T-cell (primary cell): ENCODE measurements at places on chromosomes 4 and X. TPM values are rescaled to one million over a fixed set of nuclear protein-coding genes. Genes with fewer than 3 reads are reported as not detected.

DNA sequence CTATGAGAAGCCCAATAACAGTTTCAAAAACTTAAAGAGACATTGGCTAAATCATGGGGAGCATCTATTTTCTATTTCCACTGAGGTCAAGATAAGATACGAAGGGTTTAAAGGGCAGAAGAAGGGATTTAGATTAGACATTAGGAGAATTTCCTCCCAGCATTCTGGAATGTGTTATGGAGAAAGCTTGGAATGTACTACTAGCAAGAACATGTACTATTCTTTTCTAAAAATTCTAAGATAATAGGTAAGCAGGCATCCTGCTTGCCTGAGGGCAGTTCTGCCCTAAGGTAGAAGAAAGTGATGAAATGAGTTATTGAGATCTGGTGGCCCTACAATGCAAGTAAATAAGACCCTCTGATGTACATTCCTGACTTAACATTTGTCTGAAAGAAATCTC lies 279.2 kb downstream of the NR3C2 start:
- DNase-seq, result no peak

- no peak for DNase-seq
Observed at GRCh38 chrX:119325456-119325855, 73.7 kb upstream of the SLC25A43 start.

DNA sequence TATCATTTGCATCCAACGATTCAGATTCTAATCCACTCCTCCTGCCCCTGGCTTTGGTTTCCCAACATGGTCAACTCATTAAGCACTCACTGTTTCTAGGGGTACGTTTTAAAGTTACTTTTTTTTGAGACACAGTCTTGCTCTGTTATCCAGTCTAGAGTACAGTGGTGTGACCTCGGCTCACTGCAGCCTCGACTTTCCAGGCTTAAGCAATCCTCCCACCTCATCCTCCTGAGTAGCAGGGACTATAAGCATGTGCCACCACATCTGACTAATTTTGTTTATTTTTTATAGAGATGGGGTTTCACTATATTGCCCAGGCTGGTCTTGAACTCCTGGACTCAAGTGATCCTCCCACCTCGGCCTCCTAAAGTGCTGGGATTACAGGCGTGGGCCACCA lies 48.9 kb downstream of the TMEM156 start:
- DNase-seq, result no peak

GRCh38 chr4:11440481-11441193 lies 11.9 kb upstream of the HS3ST1 start:
- DNase-seq, result no peak

The FSTL5 gene
- not detected for total RNA-seq

The AVPR2 gene
- total RNA-seq, result not detected

The WAS gene
- 118 TPM for total RNA-seq

GRCh38 chr4:118353534-118354030 lies 779 bp upstream of the PRSS12 start:
- DNase-seq, result no peak

DNA sequence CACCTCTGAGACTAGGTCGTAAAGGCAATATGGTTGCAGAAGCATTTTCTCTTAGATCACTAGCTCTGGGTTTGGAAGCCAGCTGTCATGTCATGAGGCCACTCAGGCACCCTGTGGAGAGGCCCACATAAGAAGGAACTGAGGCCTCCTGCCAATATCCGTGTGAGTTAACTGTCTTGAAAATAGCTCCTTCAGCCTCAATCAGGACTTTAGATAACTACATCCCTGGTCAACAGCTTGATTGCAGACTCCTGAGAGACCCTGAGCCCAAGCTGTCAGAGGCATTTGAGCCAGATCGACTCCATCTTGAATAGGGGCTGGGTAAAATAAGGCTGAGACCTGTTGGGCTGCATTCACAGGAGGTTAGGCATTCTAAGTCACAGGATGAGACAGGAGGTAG lies 15.1 kb upstream of the REPS2 start:
- no peak for DNase-seq

DNA sequence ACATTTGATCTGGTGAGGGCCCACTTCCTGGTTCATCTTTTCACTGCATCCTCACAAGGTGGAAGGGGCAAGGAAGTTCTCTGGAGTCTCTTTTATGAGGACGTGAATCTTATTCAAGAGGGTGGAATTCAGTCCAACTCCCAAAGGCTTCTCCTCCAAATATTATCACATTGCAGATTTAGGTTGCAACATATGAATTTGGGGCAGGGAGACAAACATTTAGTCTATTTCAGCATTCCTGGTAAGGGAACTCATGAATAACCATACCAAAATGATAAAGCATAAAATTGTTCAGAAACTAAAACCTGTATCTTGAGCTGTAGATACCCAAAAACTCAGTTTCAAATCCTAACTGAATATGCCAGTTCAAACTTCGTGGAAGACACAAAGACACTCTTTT lies 246.8 kb downstream of the QDPR start:
- no peak for DNase-seq

DNA sequence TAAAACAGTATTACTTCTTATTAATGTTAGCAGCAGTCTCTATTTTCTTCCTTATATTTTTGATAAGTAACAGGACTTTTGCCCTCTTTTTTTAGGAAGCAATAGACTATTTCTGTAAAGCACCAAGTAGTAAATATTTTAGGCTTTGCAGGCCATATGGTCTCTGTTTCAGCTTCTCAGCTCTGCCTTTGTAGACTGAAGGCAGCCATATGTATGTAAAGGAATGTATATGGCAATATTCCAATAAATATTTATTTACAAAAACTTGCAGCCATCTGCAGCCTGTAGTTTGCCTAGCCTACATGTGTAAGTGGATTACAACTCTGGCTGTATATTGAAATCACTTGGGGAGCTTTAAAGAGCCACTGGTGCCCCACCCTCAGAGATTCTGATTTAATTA lies 15.0 kb downstream of the RADX start:
- no peak for DNase-seq
